Cortex of kidney (tissue), 1 donor: ENCODE measurements at places on chromosomes 2 and 18.

DNA sequence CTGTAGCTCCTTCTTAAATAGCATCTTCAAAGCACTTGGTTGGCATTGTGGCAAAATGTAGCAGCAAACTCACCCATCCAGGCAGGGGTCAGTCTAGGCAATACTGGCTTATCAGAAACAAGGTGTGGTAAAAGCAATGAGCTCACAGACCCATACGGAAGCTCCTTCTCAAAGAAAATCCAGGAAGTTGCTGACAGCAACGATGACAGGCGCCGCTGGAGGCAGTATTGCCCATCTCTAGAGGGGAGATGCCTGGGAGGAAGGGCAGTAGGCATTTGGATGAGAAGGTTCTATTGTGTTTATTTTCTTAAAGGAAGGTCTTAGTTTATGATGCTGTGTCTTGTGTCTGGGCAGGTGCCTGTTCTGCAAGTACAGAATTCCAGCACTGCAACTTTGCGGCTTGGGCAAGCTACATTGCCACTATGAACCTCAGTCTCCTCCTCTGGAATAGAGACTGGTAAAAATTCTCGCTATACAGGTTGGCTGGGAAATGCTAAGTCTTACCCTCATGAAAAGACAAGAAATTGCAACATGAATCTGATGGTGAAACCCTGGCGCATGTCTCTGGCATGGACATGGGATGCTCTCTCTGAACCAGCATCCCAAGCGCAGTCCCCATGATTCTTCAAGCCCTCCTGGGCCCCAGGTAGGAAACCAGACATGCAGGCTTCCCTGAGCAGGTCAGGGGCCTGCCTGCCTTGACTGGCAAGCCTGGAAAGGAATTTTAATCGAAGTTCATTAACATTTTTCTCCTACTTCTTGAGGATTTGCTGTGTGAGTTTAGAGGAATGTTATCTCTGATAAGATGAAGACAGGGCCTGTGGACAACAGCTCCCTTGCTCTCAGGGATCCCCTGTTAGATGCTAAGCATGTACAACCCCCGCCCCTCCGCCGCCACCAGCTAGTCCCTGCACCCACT, 156.0 kb downstream of the TFCP2L1 start:
- no peak for DNase-seq

GRCh38 chr2:118854507-118855345, 7.3 kb upstream of the EN1 start:
- no peak for DNase-seq

DNA sequence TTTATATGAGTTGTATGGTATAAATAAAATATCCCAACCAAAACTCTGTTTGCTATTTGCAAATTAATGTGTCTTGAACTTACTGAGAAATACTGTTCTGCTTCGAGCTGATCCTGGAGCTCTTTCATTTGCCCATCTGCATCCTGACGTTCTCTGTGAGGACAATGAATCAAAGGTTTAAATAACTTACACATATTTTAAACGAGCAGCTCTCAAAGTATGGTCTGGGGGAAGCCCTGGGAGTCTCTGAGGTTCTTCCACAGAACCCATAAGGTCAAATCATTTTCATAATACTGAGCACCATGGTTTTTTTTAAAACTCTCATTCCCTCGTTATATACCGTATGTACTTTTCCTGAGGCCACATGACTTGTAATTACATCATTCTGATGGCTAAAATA, 46.7 kb downstream of the SLC66A3 start:
- DNase-seq: no peak

GRCh38 chr2:34353509-34354113, 754.5 kb upstream of the FAM98A start:
- DNase-seq: no peak

GRCh38 chr2:200779214-200779613, 32.5 kb upstream of the BZW1 start:
- no peak for DNase-seq

GRCh38 chr2:31137211-31138036, 816 bp downstream of the GALNT14 start:
- no peak for DNase-seq

DNA sequence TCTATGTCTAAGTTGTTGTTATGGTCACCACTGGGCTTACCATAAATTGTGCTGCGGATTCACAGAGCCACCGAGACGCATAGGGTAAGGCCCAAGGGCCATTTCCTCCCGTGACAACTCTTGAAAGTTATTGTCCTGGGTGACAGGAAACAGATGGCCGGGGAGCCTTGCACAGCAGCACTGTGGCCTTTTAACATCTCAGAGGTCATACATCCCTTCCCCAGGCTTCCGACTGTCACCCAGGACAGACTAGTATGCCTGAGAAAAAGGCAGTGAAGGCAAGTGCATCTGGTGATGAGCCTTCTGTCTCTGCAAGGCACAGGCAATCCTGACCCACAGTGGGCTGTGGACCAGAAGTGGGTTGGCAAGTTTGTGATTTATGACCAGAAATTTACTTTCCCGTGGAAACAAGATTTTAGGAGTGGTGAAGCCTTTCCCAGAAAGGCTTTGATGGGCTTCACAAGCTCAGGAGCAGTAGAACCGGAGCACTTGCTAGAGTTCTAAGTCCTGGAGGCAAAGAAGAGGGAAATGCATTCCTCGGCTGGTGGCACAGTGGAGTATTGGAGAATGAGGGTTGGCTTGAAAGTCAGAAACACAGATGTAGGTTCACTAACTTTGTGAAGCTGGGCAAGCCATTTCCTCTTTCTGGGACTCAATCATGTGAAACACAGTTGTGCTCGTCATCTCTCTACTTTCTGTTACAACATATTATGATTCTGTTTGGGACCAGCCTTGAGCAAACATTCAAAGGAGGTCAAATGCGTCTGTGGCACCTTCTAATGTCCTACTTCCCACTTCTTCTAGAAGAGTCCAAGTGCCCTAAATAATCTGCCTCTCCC, 2.0 kb upstream of the CAPN14 start:
- DNase-seq: no peak

GRCh38 chr2:206970589-206971360, 31.5 kb downstream of the CPO start:
- no peak for DNase-seq

GRCh38 chr2:239068411-239068810, 220.5 kb downstream of the TWIST2 start:
- DNase-seq: no peak

DNA sequence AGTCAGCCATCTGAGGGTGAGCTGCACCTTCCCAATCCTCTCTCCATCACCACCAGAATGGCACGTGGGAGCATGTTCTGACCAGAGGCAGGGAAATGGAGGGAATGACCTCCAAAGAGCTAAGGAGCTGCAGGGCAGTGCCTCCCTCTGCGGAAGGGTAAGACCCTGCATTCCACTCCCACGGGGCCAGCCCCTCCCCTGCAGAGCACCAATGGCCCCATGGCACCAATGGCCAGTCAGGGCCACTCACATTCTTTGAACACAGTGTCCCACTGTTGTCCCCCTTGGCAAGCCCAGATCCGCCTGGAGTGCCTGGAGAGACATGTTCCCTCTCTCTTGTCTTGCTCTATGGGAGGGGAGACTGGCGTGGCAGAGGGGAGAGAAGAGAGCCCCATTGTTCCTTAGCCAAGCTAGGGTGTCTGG, 164.4 kb downstream of the TNS1 start:
- no peak for DNase-seq

GRCh38 chr2:237616734-237617586, 10.4 kb upstream of the LRRFIP1 start:
- DNase-seq: no peak
